ENCODE measurements at places on chromosomes 2 and 18.
A peak's percentile ranks its signal among the peaks of the same experiment; 100 is the strongest.

DNA sequence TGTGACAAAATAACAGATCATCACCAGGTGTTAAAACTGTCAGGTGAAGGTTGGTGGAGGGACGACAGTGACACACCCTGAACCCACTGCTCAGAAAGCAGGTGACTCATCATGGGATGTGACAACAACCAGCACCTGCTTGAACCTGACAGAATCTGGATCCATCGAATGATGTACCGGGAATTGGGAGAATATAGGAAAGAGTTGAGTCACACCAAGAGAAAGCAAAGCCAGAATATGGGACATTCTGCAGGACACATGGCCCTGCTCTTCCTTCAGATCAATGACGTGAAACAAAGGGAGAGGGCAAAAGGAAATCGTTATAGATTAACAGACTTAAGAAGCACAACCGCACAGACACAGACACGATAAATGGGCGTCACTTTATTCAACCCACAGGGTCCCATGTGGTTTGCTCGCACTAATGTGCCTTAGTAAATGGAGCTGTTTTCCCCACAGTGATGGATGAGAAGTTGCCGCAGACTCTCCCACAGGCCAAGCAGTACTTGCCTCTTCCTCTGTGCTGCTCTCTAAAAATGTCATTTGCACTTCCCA lies 100.1 kb downstream of the CRACDL start:
- DNase-seq = no peak

- DNase-seq = peak; percentile 45
Measured at GRCh38 chr2:190511104-190511503, 23.4 kb downstream of the NEMP2 start.

GRCh38 chr2:170091436-170091835 lies 86.5 kb upstream of the MYO3B start:
- no peak for DNase-seq

- DNase-seq = peak; percentile 73
Measured at GRCh38 chr2:205407984-205408383, 274.3 kb upstream of the NRP2 start.

DNA sequence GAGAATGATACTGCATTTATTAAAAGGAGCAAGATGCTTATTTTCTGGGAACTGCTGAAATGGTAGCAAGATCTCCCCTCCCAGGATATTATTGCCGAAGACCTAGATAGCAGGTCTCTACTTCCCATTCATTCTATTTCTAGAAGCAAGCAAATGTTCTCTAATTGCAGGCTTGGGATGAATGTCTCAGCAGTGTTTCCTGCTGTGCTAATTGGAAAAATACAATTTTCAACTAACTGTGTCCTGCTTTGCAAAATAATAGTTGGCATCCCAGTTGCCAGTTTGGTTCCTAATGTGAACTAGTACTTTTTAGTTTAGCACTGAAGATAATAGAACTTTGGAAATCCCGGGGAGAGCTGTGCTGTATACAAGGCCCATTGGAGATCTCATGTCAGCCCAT lies 26.1 kb downstream of the SLC20A1 start:
- DNase-seq = no peak

DNA sequence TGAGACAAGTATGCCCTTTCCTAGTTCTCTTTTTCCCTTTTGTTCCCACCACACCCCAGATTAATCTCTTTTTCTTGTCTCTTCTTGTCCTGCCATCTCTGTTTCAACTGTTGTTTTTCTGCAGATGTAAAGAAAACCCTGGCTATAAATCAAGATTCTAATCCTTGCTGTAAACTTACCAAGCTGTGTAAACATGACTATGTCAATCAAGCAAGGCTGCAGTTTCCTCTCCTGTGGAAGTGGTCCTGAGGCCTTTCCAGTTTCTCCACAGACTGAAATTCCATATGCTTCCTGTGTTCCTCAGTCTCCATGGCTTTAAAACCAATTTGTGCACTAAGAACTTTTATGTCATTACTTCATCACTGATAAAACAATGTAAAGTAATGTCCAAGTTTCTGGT lies 288.8 kb upstream of the PIK3C3 start:
- DNase-seq = peak; percentile 36

- peak; percentile 54 for DNase-seq
Measured at GRCh38 chr2:202290970-202291369, 25.4 kb downstream of the NOP58 start.

GRCh38 chr2:33213648-33214047 lies 262.8 kb upstream of the RASGRP3 start:
- DNase-seq = no peak

DNA sequence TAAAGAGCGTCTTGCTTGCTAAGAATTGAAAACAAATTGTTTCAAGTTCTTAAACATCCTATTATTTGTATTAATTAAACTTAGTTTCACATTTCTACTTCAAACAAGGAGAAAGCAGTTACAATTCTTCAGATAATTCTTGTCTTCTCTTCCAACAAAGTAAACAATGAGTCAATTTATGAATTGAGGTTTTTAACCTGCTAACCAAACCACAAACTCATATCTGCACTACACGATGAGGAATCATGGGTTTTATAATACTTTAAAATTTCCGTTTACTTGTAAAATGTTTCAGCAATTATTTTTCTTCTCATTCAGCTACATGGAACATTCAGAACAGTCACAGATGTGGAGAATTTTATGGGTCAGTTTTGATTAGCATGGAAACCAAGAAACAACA lies 114.2 kb downstream of the SPIRE1 start:
- peak; percentile 74 for DNase-seq

DNA sequence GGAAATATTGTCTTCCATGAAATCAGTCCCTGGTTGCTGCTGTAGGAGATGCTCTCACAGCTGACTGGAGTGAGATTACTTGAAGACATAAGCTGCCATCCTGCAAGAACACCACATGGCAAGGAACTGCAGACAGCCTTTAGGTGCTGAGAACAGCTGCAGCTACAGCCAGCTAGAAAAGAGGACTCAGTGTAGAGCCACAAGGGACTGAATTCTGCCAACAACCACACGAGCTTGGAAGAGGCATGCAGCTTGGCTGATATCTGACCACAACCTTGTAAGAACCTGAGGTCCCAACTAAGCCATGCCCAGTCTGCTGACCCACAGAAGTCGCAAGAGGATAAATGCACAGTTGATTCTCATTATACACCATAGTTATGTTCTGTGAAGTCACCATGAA lies 181.8 kb upstream of the ARL4C start:
- DNase-seq = peak; percentile 53

DNA sequence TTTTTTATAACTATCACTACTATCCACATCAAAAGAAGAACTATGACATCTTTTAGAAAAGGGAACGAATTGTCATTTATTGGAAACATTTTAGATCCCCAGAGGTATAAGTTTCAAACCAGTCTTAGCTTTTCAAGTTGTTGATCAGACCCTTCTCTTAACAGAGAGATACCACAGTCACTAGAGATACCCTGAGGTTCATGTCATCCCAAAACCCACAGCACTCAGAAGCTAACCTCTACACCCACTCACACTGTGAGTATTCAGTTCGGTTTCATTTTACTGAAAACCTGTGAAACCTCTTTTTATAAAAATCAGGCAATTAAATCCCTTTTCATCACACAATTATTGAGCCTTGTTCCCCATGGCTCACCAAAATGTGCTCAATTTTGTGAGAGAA lies 156.2 kb downstream of the DTNA start:
- no peak for DNase-seq

DNA sequence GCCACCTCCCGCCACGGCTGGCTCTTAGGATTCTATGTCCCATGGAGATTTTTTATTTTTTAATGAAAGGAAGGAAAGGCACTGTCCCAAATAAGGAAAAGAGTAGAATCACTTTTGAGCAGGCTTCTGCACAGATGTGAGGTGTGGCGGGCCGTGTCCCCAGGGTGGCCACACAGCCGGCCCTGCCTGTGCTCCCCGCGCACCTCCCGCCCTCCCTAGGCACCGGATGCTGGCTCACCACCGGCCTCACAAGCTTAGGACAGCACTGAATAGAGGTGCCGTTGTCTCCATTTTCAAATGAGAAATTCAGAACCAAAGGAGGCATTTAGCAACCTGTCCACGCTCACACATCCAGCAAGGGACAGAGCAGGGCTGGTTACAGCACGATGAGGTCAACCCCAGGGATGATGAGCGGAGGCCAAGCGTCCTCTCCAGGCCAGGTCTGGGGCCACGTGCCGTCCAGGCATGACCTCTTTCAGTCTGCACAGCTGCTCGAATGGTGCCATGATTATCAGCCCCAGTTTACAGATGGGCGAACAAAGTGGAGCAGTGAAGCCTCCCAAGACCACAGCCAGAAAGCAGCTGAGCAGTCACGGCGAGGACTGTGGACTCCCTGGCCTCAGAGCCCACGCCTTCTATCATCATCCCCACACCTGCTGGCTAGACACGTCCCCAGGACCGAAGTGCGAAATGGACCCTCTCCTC lies 20.7 kb upstream of the TEX51 start:
- no peak for DNase-seq

DNA sequence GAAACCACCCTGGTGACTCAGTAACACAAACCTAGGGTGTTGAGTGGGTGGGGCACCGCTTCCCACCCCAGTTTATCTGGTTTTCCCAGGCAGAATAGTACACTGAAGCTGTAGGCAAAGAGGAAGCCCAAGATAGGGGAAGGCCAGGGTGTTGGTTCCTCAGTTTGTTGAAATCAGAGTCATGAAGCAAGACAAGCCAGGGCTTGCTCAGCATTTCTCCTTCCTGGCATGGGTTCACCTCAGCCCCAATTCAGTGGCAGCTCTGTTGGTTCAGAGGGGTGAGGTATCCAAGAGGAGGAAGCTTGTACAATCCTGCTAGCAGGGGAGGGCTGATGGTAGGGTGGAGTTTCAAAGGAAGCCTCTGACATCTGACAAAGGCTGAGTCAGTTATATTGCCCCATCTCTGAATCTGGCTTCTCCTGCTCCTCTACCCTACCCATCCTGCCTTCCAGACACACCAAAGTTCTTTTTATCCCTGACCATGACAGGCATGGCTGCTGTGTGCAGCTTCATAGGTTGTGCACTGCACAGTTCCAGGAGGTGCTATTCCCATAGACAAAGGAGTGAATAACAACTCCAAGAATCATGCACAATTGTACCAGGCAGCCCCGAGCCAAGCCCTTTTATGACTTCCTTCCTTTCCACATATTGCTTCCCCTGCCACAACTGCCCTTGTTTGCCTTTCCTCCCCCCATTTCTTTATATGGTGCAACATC lies 24.9 kb upstream of the RAB10 start:
- DNase-seq = peak; percentile 86

DNA sequence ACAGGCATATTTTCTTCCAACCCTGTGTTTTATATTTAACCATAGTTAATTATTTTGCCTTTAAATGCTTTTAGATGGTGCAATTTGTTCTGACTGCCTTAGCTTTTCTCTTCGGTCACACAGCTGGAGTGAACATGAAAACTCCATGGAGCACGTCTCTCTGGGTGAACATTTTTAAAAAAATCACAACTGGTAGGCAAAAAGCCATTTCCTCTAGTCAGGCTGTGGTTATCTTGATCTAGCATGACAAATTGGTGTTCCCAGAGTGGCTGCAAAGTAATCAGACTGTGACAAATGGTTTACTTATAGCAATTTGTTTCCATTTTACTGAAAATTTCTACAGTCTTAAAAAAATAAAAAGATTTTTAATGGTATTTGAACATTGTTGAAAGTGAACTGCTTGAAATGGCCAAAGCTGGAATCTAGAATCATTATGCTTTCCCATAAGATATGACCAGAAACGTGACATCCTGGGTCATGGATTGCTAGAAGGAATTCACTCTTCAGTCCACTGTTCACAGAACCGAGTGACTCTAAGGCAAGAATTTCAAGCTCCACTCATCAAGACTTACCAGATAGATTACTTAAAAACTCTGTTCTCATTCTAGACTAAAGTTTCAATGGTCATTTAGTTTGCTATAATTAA lies 703.6 kb downstream of the CPS1 start:
- DNase-seq = no peak

- no peak for DNase-seq
Measured at GRCh38 chr18:53971331-53971730, 253.1 kb downstream of the MBD2 start.

- DNase-seq = peak; percentile 43
Measured at GRCh38 chr2:181904022-181904632, 12.6 kb downstream of the ITPRID2 start.

DNA sequence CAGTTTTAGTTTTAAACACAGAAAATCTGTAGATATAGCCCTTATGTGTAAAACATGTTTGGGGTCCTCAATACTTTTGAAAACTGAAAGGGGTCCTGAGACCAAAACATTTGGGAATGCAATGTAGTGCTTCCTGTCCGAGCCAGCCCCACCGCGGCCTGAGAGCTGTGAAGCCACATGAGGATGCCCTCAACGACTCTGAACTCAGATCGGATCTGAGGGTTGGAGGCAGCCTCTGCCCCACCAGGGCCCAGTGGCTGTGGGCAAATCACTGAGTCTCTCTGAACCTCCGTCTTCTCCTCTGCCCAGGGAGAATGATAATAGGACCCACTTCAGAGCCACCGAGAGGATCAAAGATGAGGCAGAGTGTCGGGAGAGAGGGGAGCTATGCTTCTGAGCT lies 33.4 kb upstream of the HPCAL1 start:
- DNase-seq = no peak

GRCh38 chr2:162676515-162676914 lies 162.1 kb downstream of the KCNH7 start:
- no peak for DNase-seq

DNA sequence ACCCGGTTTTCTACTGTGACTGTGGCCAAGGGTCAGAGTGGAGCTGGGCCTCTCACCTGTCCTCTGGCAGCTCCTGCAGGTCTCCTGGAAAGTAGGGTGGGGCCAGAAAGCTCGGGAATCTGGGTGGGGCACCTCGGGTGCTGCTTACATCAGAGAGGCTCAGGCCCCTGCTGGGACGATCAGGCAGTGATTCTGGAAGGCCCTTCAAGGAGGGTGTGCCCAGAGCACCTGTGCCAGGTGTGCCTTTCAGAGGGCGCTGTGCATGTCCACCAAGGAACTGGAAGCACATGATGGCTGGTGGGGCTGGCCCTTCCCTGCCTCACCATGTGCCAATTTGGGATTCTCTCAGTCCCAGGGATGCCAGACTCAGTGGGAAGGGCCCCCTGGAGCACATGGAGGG lies 44.0 kb downstream of the ATP6V1C2 start:
- DNase-seq = no peak

DNA sequence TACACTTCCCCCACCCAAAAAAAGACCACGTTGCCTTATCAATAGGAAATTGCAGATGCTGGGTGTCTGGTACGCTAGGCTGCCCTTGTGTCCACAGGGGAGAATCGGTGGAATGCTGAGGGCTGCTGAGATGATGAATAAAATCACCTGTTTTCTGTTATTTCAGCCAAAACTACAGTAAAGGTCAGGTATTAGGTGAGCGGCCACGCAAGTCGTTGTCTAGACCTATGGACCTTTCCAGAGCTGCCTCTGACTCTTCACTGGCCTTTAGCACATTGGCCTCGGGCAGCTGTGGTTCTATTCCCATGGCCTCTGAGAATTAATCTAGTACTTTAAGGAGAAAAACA lies 89.6 kb downstream of the MTCL1 start:
- DNase-seq = no peak

All from iris pigment epithelial cell (primary cell).